ENCODE measurements at places on chromosomes 5 and 9.

DNA sequence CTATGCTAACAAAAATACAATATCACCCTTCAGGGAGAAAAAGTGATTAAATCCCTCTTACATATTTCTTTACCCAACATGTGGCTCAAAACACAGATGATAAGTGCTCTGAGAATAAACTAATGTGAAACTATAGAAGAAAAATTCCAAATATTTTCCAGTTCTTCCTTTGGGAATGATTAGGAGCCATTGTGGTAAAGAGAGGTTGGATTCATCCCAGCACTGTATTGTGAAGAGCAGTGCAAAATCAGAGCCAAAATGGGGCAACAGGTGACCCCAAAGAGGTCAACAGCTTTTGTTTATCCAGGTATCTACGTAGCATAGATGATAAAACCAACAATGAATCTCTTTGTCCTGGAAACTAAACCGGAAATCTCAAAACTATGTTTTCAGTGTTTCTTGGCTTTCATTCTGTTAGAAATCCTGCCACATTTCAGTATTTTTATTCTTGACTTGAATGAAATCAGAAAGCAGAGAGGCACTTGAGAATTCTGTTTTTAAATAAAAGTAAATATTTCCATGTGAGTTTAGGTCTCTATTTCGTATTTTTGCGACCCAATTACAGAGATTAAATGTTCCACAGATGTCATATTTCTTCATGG lies 120.4 kb upstream of the FST start:
- DNase-seq = peak; percentile 71

DNA sequence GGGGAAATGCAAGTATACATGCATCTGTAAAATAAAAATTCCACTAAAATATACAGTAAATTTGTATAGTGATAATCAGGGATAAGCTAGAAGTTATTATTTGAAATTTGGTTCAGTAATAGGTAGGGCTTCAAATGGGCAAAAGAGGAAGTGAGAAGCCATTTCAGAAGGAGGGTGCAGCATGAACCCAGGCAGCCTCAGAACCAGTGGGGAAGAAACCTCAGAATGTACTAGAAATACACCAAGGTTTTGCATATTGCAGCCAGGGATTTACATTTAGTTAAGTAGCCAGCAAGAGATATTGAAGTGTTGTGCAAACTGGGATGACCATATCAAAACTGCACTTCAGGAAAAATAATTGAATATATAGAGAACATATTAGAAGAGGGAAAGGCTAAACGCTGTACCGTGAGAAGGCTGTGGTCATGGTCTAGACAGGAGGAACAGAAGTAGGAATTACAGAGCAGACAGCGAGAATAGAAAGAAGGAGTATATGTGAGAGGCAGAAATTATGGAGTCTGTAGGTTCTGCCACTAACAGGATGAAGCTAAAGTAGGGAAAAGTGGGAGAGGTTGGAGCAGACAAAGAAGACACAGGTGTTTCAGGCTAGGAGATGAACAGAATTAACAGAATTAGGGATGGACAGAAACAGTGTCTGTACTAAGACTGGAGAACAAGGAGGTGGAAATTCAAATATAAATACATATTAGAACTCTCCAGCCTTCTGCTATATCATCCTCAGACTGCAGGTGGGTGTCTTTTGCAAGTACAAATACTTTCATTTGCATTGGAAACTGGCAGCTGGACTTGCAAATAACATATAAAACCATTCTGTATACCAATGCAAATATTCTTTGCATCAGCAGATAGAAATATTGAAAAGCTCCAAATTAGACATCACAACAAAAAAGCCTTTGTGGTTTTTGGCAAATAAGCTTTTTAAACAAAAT lies 335.6 kb downstream of the ZNF608 start:
- peak; percentile 14 for DNase-seq

DNA sequence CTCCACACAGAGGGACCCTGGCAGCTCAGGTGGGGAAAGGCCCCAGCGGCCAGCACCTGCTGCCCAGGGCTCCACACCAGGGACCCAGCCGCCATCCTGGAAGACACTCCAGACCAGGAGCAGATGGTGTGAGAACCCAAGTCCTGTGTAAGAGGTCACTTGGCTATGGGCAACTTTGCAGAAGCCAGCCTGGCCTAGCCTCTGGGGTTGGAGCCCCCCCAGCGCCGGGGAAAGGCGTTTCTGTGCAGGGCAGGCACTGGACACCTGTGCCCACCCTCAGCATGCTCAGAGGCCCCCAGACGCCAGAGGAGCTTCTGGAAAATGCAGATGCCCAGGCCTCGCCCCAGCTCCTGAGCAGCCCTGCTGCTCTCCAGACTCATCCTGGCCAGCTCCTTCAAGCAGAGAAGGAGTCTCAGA lies 34.0 kb downstream of the RASGEF1C start:
- DNase-seq = no peak

DNA sequence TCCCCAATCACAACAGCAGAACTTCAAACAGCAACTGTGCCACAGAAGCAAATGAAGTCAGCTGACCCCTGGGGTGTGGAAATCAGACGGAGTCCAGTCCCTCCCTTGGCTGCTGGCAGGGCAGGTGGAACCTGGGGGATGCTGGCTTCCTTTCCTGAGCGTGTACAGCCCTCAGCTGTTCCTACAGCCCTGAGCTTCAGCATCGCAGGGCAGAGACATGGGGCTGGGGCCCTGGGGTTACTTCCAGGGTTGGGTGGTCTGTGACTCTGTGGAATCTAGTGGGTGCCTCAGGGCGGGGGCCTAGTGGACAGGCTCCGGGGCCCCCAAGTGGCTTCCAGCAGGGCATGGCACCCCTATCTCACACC lies 7.3 kb upstream of the RXRA start:
- no peak for DNase-seq

DNA sequence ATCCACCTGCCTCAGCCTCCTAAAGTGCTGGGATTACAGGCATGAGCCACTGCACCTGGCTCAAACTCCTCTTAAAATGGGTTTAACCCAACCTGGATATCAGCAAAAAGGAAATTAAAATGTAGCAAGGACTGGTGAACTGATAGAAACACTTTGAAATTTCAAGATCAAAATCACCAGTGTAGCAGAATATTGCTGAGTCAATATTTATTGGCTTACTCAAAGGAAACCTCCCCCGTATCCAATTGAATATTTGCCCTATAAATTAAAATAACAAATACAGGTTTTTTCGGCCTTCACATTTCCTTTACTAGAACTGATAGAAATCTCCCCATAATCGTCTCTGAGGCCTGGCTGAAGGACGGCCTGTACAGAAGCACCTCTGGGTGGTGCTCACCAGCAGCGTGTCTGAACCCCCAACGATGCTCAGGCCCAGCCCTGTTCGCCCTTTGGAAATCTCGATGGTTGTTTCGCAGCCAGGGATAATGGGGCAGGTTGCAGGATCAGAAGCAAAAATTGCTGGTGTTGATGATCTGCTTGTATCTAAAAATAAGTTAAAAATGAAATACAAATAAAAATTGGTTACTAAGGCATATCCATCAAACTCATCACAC lies 156.6 kb downstream of the MPDZ start:
- DNase-seq = no peak

DNA sequence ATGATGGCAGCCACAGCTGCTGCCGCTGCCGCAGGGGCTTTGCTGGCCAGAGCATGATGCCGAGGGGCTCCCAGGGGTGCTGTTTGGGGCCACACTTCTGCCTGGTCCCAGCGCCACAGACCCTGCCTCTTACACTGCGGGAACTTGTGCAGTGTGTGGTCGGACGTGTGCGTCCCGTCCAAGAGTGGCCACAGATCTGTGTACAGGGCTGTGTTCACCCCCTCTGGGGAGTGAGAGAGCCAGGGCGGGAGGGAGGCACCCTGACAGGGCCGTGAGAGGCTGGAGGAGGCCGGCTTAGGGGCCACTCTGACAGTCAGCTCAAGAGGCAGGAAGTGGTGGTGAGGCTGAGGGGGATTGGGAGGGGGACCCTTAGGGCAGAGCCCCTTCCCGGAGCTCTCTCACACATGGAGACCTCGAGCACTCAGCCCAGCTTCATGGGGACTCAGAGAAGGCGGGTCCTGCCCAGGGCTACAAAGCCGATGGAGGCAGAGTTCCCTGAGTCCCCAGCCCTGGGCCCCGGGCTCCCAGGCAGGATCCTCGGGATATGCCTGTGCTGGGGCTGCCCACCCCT lies 13.1 kb upstream of the CARD19 start:
- no peak for DNase-seq

DNA sequence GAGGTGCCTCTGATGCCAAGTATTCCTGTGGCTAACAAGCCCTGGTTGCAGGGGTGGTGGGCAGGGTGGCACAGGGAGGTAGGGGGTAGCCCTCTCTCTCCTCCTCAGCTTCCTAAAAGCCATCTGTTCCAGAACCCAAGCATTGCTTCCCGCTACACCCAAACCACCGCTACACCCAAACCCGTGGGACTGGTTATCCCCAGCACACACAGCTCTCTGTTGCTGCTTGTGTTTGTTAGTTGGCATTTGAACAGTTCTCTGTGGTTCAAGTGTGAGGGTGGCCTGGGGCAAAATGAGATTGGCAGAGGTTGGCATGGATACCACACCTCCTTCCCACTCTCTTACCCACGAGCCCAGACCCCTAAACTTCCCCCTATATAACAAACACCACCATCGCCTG lies 40.4 kb downstream of the SPARC start:
- DNase-seq = no peak

DNA sequence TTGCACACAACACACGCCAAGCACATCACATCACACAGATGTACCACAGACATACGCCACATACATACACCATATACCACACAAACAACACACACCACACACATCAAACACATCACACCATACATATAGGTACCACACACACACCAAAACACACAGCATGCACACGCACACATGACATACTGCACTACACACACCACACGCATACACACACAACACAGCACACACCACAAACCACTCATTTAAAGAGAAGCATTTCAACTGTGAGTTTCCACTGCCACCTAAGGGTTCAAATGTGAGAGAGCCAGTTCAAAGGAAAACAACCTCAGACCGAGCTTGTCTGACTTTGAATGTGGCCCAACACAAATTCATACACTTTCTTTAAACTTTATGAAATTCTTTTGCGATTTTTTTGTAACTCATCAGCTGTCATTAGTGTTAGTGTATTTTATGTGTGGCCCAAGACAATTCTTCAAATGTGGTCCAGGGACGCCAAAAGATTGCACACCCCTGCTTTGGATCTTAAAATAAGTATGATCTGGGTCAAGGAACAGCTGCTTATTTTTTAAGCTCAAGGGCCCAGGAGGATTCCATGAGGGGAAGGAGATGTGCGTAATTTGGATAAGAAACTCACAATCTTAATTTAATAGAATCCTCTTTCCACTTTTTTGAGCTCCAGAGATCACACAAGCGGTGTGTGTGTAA lies 494.6 kb downstream of the GADD45G start:
- peak; percentile 54 for DNase-seq

GRCh38 chr5:134523543-134524271 lies 1.8 kb upstream of the JADE2 start:
- no peak for DNase-seq

DNA sequence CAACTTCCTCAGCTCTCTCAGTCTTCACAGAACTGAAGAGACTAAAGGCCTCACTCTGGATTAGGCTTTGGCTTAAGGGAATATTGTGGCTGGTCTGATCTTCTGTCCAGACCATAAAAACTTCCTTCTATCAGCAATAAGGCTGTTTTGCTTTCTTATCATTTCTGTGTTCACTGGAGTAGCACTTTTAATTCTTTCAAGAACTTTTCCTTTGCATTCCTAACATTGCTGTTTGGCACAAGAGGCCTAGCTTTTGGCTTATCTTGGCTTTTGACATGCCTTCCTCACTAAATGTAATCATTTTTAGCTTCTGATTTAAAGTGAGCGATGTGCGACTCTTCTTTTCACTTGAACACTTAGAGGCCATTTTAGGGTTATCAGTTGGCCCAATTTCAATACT lies 88.7 kb upstream of the ACOT12 start:
- peak; percentile 6 for DNase-seq

DNA sequence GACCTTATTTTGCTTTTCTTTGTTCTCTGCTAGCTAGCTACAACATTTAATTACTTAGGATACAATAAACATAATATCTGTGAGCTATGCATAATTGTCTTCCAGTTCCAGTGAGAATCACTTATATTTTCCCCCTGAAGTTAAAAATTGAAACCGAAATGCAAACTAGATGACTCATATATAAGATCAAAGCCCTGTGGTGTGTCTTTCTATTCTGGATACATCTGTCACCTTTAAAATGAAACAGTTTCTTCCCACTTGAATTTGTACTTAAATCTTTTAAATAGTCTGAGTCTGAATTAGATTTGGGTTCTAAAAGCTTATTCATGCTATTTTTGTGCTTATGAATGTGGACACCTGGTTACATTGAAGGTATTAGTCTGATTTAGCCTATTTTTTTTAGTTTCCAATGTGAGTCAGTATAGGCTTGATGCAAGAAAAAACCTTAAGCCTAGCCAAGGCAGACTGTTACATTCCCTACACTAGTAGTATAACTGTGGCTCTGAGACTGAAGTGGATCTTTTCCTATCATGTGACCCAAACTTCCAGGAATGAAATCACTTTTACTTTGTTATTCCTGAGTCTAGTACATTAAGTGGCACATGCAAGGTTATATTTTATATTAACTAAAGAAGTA lies 703.5 kb upstream of the RGMB start:
- DNase-seq = peak; percentile 5

DNA sequence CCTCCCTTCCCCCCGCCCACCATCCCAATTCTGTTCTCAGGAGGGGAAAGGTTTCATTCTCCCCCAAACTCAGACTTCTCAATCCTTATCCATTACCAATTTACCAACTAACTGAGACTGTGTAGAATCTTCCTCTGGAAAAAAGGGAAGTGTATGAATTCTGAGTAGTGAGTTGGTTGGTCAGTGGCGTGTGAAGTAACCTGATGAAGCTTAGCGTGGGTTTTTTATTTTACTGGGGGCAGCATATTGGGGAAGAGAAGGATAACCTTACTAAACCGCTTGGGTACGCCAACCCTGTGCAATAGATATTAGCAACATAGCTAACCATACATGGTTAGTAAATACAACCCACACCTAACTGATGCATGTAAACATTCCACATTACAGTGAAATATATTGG lies 1.1 kb upstream of the DNAJC21 start:
- DNase-seq = no peak

DNA sequence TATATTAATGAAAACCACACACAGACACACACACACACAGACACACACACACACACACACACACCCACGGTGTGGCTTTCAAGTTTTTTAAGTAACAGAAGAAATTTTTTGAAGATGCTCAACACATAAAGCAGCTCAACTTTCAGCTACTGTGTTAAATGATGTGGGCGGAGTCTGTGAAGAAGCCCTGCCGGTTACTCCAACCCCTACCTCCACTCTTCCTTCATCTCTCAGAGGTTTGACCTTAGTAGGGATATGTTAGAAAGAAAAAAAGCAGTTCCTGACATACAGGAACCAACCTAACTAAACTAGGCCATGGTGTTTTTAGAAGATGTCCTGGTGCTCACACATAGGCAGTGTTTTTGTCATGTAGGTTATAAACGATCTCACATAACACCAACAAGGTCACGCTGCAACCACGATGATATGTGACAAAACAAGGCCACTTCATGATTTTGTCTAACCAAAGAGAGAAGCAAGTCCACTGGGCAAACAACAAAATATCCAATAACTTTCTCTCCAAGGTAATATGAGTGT lies 112.8 kb downstream of the EMB start:
- DNase-seq = no peak

Measured in fibroblast of skin of scalp (primary cell).